Kidney capillary endothelial cell (primary cell): ENCODE measurements at places on chromosomes 5 and 9.
A peak's percentile ranks its signal among the peaks of the same experiment; 100 is the strongest.

GRCh38 chr5:67886761-67887160, 328.8 kb upstream of the PIK3R1 start:
- DNase-seq = no peak

DNA sequence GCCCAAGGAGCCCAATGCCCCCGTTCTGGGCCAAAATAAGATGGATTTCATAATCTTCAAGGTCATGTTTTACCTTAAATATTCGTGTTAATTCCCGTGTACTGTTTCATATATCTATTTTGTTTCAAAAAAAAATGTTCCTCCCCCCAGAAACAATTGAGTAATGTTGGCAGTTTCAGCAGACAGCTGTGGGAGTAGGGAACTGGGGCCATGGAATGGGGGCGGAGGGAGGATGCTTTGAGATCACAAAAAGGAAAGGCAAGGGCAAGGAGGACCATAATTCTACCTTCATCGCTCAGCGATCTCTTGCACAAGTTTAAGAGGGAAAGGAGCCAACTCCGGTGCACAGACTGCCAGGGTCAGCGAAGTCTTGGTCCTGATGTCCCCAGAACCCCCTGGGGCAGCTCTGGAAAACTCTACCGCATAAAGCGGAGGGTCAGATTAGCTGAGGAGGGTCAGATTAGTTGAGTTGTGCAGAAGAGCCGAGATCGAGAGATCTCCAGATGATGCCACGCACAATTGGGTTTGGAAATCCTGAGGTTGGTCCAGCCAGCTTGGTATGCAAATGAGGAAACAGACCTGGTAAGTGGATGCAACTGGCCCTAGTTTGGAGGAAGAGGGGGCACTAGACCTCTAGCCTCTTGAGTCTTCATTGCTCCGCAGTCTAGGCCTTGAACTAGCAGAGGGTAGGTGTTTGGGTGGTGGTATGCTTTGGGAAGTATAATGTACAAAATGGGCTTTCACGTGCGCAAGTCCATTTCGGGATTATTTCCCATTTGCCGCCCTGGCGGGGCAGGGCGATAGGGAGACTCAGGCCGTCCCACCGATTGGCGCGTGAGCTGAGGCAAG, 24.0 kb downstream of the CDKN2A start:
- DNase-seq = no peak

DNA sequence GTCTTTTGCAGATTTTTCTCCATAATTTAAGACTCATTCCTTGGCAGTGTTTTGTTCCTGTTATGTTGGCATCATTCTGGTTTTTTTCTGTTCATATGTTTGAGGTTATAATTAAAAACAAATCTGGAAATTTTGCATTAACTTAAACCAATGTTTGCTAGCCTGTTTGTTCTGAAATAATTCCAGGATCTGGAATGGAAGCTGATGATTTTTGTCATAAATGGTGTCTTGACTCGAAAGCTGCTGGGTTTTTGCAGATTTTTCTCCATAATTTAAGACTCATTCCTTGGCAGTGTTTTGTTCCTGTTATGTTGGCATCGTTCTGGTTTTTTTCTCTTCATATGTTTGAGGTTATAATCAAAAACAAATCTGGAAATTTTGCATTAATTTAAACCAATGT, 318.7 kb upstream of the IRX4 start:
- DNase-seq = no peak

GRCh38 chr5:28707706-28708105, 1669.3 kb upstream of the CDH9 start:
- no peak for DNase-seq

GRCh38 chr5:122877518-122877917, 32.1 kb downstream of the SNX24 start:
- no peak for DNase-seq

- no peak for DNase-seq
Observed at GRCh38 chr5:39225405-39226099, 6.2 kb upstream of the FYB1 start.

GRCh38 chr5:157172403-157172802, 6.3 kb upstream of the GARIN3 start:
- DNase-seq = no peak

DNA sequence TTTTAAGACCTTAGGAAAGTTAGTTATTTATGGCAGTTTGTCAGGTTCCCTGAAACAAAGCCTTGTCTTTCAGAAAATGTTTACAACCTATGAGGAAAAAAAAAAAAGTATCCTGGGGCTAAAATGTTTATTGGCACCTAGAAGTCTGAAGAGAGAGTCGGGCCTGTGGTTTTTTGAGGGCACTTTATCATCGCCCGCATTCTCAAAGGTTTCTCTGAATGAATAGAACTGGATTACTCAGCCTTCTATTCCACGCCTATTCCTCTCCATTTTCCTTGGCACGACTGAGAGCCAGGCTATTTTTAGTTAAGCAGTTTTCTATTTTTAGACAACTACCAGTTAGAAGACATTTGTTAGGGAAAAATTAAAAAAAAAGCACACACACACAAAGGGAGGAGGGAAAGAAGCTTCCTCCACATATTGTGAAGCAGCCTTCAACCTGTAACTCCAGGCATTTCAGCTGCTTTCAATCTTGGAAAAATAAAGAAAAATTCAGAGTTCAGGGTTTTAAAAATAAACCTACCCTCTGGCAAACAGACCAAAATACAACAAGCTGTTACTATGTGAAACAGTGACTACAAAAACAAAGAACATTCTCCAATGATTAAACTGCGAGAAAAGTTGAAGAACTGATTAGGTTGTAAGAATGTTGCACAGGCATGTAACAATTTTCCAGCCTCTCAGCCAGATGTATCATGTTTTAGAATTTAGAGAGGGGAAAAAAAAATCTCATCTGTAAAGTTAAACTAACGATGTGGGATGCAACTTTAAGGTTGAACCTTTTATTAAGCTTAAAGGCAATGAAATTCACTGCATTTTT, 97.0 kb downstream of the MEF2C start:
- DNase-seq = peak; percentile 97

DNA sequence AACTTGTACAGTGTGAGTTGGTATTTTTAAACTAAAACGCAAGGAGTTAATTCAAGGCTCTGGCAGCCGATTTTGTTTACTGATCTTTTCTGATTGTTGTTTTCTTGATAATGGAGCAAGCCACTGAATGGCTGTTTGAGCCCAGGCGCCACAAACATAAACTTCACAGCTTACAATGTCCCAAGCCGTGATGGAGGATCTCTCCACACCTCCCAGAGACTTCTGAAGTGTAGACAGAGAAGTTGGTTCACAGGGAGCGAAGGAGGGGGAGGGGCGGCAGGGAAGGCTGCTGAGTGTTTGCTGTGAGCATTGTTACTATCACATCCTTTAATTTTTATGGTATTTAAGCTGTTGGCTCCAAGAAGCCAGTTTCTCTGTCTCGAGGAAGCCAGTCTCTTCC, 14.7 kb downstream of the ISL1 start:
- no peak for DNase-seq

GRCh38 chr5:170289121-170289520, 8.5 kb downstream of the LCP2 start:
- DNase-seq = no peak

- DNase-seq = peak; percentile 50
Observed at GRCh38 chr5:91382530-91383026, 539 bp downstream of the ARRDC3 start.

DNA sequence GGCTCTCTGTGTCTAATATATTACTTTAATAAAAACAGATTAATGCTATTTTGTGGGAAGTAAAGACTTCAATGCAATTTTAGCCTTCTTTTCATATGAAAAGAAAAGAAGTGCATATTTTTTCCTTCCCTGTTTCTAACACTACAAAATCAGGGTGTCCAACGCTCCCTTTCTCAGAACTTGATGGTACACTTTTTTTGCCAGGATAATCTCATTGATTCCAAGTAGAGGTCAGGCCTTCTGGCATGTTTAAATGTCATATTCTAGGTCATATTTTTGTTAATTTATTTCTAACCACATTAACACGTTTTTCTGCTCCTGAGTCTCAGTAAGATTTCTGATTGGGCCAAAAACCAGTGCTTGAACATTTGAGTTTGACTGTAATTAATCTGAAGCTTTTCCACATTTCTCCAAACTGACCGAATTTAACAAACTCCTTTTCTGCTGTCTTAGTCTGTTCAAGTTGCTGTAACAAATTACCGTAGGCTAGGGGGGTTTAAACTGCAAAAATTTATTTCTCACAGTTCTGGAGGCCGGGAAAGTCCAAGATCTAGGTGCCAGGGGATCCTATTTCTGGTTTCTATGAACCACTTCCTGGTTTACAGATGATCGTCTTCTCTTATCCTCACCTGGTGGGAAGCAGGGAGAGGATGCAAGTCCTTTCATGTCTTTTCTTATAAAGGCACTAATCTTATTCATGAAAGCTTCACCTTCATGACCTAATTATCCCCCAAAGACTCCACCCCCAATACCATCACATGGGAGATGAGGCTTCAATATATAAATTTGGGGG, 63.2 kb upstream of the ELL2 start:
- no peak for DNase-seq

- no peak for DNase-seq
Observed at GRCh38 chr5:38803246-38803645, 42.6 kb upstream of the OSMR start.

DNA sequence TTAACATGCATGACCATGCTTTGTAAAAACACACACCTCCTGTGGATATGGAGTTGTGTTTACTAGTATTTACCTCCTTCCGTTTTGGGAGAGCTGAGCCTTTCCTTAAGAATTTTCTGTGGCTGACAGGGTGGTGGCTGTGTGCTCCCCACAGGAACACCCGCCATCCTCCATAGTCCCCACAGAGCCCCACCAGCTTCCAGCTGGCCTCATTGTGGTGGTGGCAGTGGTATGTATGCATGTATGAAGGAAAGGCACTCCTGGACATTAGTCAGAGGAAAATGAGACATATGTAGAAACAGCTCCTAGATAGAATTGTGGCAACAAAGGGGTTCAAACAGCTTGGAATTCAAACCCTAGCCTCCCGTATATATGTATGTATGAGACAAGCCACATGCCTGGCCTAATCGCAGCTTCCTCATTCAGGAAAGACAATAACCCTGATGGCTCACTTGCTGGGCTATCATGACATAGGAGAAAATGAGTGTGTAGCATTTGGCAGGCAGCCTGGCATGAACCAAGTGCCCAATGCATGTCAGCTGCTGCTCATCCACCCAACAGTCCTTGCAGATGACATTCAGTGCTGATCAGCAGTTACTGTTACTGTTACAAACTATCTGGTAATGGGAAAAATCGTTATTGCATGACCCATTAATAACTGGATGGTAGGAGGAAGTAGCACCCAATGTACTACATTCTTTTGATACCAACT, 459.7 kb downstream of the EBF1 start:
- no peak for DNase-seq

DNA sequence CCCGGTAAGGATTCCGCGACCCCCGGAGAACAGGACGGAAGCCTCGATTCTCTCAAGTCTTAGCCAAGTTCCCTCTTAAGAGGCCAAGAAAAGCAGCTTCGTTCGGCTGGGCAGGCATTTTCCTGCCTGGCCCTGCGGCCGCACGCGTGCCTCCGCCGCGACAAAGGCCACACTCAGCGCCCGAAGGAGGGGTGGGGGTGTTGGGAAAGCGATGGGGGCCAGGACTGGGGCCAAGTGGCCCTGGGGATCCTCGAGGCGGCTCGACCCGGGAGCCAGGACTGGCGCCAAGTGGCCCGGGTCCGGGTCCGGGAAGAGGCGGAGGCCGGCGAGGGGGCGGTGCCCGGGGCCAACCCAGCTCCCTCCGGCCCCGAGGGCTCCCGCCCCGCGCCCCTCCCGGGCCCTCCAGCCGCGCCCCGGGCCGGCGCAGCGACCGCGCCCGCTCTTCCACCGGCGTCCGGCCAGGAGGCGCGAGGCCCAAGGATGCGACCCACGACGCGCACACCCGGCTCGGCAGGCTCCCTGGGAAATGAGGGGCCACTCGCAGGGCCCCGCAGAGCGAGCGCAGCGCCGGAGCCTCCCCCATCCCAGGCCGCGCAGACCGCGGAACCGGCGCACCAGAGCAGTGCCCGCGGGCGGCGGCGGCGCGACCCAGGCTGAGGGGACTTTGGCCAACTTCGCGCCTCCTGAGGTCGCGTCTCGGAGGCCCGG, 756 bp downstream of the VAV2 start:
- peak; percentile 11 for DNase-seq

DNA sequence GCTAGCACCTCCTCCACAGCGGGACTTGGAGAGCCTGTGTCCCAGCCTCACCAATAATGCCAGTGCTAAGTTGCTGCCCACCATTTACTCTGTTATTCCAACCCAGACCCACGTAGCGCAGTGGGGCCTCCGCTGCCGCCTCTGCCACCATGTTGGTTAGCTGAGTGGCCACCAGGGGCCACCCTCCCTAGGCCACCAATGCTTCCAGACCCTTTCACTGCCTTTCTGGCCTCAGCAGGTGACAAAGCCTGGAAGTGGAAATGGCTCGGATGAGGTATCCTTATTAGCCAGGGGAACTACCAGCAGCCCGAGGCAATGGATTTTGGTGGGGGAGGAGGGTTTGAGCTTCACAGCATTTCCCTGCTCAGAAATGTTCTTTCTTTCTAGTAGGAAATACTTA, 110.1 kb downstream of the OSTF1 start:
- DNase-seq = no peak

- no peak for DNase-seq
Observed at GRCh38 chr5:68383888-68384310, 168.3 kb downstream of the PIK3R1 start.

GRCh38 chr9:136881691-136882108, 4.6 kb upstream of the TRAF2 start:
- DNase-seq = no peak

- no peak for DNase-seq
Observed at GRCh38 chr5:142753116-142753631, 17.0 kb upstream of the ARHGAP26 start.

DNA sequence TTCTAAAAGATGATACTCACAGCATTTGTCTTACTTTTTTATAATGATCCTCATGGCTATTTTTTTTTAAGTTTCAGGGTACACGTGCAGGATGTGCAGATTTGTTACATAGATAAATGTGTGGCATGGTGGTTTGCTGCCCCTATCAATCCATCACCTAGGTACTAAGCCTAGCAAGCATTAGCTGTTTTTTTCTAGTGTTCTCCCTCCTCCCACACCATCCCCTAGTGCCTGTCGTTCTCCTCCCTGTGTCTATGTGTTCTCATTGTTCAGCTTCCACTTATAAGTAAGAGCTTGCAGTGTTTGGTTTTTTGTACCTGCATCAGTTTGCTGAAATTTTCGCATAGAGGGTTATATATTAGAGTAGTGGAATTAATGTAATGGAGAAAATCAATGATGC, 189.1 kb upstream of the CDH12 start:
- no peak for DNase-seq

DNA sequence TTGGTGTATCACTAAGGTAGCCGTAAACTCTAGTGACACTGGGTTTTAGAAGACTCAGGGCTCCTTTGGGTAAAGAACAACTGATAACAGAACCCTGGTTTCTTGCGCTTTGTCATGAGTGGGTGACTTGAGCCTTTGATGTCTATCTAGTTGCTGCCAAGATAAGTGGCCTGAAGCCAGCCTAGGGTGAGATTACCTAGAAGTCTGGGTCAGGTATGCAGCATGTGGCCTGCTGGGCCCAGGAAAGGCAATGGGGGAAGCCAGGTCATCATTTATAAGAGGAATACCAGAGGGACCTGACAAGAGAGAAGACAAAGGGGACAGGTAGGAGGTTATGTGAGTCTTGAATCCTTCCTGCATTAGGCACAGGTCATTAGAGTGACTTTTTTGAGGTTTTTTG, 23.2 kb upstream of the GARNL3 start:
- DNase-seq = no peak
